ENCODE measurements at places on chromosomes 7 and 10. TPM values are rescaled to one million over a fixed set of nuclear protein-coding genes. Genes with fewer than 3 reads are reported as not detected.

Gene GPNMB
- 46.4 TPM for total RNA-seq

Gene SSC4D
- not detected for total RNA-seq

Gene FFAR4
- total RNA-seq, result not detected

Gene FAM24A
- not detected for total RNA-seq

DNA sequence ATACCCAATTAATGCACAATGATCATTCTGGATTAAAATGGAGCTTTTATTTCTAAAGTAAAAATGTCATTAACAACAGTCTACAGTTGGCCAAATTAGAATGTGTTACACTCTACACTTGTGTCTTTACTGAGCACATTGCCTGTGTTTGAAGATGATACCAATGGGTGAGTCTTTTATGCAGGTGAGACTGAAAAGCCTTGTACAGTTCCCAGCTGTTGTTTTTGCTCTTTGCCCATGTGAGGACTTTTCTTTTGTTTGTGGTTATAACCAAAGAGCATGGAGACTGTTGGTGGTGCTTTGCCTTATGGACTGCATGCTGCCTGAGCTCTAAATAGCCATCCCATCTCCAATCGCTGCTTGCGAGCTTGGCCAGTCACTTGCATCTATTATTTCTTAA, 264.5 kb downstream of the GATA3 start:
- DNase-seq, result no peak

DNA sequence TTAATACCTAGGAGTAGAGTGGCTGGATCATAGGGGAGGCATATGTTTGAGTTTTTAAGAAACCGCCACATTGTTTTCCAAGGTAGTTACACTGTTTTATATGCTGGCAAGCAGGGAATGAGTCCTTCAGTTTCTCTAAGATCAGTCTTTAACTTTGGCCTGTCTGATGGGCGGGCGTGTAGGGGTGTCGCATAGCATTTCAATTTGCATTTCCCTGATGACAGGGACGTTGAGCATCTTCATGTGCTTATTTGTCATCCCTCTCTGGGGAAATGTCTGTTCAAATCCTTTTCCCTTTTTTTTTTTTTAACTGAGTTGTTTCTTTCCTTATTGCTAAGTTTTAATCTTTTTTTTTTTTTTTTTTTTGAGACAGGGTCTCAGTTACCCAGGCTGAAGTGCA, 9.8 kb downstream of the MTG1 start:
- no peak for DNase-seq

DNA sequence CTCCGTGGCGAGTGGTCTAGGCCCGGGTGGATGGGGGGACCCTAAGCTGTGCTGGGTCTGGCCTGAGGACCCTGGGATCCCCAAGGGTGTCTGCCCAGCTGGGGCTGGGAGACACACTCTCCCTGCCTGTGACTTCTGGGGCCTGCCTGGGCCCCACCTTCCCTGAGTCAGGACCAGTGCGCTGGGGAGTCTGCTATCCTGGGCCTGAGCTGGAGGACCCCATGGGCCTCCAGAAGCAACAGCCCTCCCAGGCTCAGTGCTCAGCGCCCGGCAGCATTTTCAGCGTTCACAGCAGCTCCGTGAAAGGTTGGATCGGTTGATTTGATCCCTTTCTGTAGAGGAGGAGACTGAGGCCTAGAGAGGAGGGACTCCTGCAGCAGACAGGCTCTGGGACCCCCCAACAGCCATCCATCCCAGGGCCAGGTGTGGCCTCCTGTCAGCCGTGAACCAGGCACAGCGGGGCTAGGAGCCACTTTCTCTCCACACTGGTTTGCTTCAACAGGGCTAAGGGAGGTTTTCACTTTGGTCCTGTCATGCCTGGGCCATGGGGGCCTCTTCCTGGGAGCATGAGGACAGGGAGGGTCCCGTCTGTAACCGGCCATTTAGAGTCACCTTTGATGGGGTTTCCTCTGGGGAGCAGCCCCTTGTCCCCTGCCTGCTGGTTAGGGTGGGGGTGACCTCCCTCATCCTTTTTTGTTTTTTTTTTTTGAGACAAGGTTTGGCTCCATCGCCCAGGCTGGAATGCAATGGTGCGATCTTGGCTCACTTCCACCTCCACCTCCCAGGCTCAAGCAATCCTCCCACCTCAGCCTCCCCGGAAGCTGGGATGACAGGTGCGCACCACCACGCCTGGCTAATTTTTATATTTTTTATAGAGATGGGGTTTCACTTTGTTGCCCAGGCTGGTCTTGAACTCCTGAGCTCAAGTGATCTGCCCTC, 12.4 kb downstream of the FOXL3 start:
- no peak for DNase-seq

DNA sequence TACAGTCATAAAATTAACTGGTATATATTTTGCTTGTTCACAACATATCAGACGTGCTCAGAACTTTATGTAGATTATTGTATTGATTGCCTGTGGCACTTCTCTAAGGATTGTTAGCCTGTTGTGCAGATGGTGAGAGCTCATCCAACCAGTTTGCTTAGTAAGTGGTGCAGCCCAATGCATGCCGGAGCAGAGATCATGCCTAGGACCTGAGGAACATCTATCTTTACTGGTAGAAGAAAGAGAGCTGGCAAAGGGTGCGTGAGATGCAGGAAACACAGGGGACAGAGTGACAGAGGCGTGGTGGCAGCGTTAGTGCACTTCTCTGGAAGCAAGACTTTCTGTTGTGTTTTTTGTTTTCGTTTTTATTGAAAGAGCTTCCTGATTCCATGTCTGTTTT, 35.9 kb downstream of the CCM2 start:
- DNase-seq, result no peak

- DNase-seq, result no peak
Observed at GRCh38 chr10:5830629-5831445, 17.6 kb upstream of the GDI2 start.

DNA sequence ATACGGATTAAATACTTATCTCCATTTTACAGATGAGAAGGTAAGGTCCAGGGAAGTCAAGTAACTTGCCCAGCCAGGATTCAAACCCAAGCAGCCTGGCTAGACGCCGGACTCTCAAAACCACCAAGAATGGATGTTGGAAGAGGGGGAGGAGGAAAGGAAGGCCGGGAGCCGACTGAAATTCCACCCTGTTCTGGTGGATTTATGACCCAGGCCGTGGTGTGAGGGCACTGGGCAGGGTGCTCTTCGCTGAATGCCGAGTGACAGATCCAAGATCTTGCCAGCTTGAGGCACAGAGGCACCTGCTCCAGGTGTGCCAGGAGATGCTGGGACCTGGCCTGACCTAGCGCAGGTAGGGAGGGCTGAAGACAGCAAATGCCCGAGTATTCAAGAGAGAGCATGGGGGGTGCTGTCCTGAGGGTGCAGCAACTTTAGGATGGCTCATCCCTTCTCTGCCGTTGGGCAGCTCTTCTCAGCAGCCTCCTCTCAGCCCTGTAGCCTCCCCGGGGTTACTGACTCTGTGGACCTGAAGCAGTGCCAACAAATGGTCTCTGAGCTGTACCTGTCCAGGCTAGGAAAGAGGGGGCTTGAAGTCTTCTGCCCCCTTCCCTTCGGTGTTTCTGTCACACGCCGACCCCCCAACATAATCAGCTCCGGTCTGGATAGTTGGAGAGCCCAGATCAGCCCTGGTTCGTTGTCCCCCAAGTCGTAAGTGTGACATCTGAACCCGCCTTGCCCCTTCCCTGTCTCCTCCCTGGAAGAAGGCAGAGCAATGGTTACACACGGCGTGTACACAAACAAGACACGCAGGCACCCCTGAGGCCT, 713 bp downstream of the LOXL4 start:
- DNase-seq, result no peak

All from ascending aorta (tissue), 2 donors.